Smooth muscle cell of trachea (primary cell): ENCODE measurements at places on chromosomes 1 and 21. TPM values are rescaled to one million over a fixed set of nuclear protein-coding genes. Genes with fewer than 3 reads are reported as not detected.

KIF26B gene
- total RNA-seq: 0.87 and 3.3 TPM in 2 replicates

TRIM46 gene
- total RNA-seq: 6.0 and 7.1 TPM in 2 replicates

SH2D2A gene
- not detected in 2 replicates for total RNA-seq

NUP210L gene
- 0.15 and 0.17 TPM in 2 replicates for total RNA-seq

PDPN gene
- total RNA-seq: 0.87 and 4.5 TPM in 2 replicates

ITLN2 gene
- total RNA-seq: not detected in 2 replicates

CYYR1 gene
- under 0.01 and 0.15 TPM in 2 replicates for total RNA-seq

RSPO1 gene
- total RNA-seq: 0.15 and 0.83 TPM in 2 replicates

TTC13 gene
- 8.8 and 11.8 TPM in 2 replicates for total RNA-seq

GPBP1L1 gene
- 73.3 and 98.5 TPM in 2 replicates for total RNA-seq

GRHL3 gene
- not detected in 2 replicates for total RNA-seq

ZFYVE9 gene
- total RNA-seq: 35.5 and 36.9 TPM in 2 replicates

CASZ1 gene
- under 0.01 and 0.17 TPM in 2 replicates for total RNA-seq

TMIGD3 gene
- not detected in 2 replicates for total RNA-seq

GSTM3 gene
- total RNA-seq: 59.6 and 142 TPM in 2 replicates

C2CD4D gene
- total RNA-seq: not detected in 2 replicates

EPHA10 gene
- 0.15 TPM in 1 of 2 replicates, not detected in the other for total RNA-seq

AVPR1B gene
- not detected in 2 replicates for total RNA-seq

SLC26A9 gene
- not detected in 2 replicates for total RNA-seq

RNF186 gene
- total RNA-seq: not detected in 2 replicates

SH3D21 gene
- total RNA-seq: 4.7 and 8.1 TPM in 2 replicates

TAL1 gene
- total RNA-seq: under 0.01 TPM in 2 replicates

SLC44A5 gene
- under 0.01 and 0.15 TPM in 2 replicates for total RNA-seq

GPR161 gene
- 15.3 and 26.8 TPM in 2 replicates for total RNA-seq

PLEKHO1 gene
- total RNA-seq: 48.7 and 63.8 TPM in 2 replicates

CBR3 gene
- 26.3 and 26.5 TPM in 2 replicates for total RNA-seq

SLC25A34 gene
- total RNA-seq: 0.58 and 2.6 TPM in 2 replicates

PSMA5 gene
- 30.4 and 60.2 TPM in 2 replicates for total RNA-seq
